ENCODE measurements at places on chromosomes 3 and 15.

DNA sequence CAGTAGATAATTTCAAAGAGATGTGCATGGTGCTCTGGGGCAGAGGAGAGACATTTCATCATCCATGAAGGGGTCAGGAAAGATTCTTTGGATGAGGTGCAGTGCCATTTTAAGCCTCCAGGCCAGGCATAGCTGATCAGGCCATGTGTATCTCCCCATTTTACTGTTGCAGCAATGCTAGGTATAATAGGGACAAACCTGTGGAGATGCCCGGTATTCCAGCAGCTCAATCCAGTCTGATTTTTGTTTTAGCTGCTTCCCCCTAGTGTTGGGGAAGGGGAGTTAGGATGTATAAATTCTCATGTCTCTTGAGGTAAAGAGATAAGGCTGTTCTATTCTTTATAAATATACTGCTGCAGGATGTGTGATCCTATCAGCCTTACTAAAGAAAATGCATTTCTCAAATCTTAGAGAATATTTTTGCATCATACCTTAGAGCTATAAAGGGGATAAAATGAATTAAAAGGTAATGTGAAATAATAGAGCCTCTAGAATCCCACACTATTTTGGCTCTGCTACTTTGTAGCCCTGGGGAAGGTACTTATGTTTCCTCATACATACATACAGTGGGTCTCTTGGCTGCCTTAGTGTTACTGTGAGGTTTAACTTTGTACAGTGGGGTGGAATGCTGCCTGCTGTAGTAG, 5.2 kb downstream of the CDV3 start:
- DNase-seq, result no peak

DNA sequence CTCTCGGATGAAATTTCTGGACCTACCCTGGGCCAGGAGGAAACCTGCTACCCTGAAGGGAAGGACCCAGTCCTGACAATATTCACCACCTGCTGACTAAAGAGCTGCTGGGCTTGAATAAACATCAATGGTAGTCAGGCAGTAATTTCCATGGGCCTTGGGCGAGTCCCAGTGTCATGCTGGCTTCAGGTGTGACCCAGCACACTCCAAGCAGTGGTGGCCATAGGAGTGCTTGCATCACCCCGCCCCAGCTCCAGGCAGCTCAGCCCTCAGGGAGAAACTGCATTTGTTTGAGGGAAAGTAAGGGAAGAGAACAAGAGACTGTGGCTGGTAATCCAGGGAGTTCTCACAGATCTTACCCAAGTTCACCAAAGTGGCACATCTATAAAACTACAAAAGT, 261.8 kb upstream of the DCBLD2 start:
- no peak for DNase-seq

- no peak for DNase-seq
Measured at GRCh38 chr15:73752806-73753193, 351 bp downstream of the INSYN1 start.

GRCh38 chr3:116492379-116492778, 47.1 kb upstream of the LSAMP start:
- no peak for DNase-seq

GRCh38 chr3:127405010-127405598, 117.3 kb upstream of the PRR20G start:
- DNase-seq, result no peak

GRCh38 chr3:196941729-196942225, 551 bp downstream of the NCBP2 start:
- peak; percentile 67 for DNase-seq

DNA sequence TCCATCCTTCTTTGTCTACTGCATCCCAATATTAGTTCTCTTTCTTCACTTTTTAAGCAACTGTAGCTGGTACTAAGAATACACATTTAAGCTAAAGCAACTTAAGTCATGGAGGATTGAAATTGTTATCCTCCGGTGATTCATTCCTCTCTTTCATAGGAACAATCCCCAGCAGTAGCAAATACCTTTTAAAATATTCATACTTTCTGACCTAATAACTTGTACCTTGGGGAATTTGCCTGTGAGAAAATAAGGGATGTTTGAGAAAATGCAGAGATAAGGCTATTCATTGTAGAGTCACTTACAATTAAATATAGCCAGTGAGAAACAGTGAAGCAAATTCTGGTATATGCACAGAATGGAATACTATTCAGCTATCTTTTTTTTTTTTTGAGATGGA, 66.0 kb downstream of the VPS13C start:
- no peak for DNase-seq

DNA sequence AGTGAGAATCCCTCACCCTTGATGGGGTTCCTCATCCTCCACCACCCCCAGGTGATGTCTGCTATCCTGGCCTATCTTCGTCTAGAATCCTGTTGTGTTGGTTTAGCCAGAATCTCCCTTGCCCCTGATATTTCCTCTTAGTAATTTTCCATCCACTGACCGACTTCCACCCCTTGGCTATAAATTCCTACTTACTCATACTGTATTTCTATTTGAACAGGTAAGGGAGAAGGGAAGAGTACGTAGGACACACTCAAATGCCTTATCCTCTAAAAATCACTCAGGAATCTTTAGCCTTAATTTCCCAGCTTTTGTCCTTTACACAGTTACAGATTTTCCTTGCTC, 678 bp upstream of the TFG start:
- DNase-seq, result no peak

GRCh38 chr15:69794645-69795469, 302.9 kb downstream of the TLE3 start:
- DNase-seq, result no peak

DNA sequence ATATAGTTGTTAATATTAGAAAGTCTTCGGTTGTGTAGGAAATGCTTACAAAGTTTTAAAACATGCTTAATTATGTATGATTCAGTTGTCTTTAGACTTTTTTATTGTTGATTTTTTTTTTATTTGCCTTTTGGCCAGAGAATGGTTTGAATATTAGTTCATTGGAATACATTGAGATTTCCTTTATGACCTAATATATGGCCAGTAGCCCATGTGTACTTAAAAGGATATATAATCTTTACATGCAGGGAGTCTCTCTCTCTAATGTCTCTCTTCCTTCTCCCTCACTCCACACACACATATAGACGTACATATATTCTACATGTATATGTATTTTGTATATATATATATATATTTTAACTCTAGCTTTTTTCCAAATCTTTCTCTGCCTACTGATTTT, 67.3 kb upstream of the SKIL start:
- DNase-seq, result no peak

- DNase-seq, result no peak
Measured at GRCh38 chr15:100905850-100906249, 13.3 kb upstream of the LRRK1 start.

DNA sequence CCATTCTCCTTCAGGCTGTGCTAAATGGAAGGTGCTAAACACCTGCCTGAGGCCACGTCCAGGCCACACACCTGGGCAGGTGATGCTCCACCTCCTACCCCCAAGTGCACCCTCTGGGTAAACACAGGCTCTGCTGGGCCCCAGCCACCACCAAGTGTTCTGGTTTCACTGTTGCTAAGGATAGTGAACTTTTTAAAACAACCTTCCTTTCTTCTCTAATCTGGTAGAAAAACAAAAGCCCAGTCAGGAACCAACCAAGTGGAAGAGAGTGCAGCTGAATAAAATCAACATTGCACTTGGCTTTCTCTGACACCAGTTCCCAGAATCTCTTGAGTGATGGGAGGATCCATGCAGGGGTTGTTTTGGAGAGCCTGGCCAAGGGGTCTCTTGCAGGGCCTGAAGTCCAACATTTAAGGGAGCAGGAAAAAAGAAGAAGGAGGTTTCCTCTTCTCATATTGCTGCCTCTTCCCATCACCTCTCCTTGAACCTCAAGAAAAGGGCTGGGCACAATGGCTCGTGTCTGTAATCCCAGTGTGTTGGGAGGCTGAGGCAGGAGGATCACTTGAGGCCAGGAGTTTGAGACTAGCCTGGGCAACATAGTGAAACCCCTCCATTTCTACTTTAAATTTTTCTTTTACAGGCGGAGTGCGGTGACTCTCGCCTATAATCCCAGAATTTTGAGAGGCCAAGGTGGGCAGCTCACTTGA, 26.2 kb upstream of the ATP13A3 start:
- DNase-seq, result peak; percentile 85

DNA sequence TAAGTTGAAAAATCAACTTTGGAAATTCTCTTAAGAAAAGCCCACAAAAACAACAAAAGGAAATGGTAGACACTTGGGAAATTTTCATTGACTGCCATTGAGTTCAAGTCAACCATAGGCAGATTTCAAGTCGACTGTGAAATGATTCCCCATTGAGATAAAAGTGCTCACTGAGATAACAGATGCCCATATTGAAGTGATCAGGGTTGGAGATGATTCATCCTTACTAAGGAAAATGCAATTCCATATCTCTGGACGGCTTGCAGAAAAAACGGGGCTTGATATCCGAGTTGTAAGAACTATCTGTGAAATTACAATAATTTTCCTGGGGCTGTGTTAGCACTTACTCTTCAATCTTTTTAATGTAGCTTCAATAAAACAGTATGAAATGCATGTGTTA, 373.1 kb upstream of the THRB start:
- DNase-seq, result no peak

DNA sequence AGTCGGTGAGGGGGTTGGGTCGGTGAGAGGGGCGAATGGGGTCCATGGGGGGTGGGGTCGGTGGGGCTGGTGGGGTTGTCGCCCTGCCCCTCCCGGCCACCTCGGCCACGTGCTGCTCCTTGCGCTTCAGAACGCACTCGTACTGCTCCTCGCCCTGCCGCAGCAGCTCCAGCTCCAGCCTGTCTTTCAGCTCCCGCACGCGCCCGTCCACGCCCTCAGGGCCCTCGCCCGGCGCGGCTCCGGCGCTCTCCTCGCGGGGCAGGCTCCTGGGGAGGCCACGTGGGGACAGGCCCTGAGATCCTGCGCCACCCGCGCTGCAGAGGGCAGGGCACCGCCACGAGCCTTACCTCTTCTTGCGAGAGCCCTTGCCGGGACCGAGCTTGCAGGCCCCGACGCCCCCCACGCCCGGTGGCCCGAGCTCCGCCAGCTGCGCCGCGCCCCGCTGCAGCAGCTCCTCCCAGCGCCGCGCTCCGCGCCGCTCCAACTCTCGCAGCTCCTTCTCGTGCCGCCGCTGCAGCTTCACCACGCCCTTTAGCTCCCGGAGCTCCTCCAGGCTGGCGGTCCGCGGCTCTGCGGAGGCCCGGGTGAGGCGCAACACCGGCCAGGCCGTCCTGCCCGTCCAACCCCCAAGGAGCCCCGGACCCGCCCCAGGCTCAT, 8.2 kb upstream of the ANKRD63 start:
- DNase-seq, result peak; percentile 5

GRCh38 chr3:128501431-128501830, 8.4 kb upstream of the GATA2 start:
- DNase-seq, result no peak

- DNase-seq, result no peak
Measured at GRCh38 chr15:51367322-51367976, 26.0 kb downstream of the GLDN start.

GRCh38 chr3:43838009-43838758, 147.4 kb downstream of the ABHD5 start:
- no peak for DNase-seq

GRCh38 chr3:45960289-45960688, 17.0 kb downstream of the CXCR6 start:
- DNase-seq, result no peak

GRCh38 chr3:139105154-139105702, 60.5 kb upstream of the PRR23C start:
- DNase-seq, result no peak

DNA sequence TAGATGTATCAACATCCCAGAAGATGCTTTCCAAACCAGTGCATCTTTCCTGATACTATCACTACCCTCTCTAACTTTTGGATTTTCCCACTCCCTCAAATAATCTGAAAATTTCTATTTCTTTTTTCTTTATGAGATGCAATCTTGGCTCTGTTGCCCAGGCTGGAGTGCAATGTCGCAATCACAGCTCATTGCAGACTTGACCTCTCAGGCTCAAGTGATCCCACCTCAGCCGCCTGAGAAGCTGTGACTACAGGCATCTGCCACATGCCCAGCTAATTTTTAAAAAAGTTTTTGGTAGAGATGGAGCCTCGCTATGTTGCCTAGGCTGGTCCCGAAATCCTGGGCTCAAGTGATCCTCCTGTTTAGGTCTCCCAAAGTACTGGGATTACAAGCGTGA, 239.7 kb downstream of the SUCLG2 start:
- DNase-seq, result no peak

- peak; percentile 72 for DNase-seq
Measured at GRCh38 chr15:58038426-58039078, 27.0 kb downstream of the ALDH1A2 start.

DNA sequence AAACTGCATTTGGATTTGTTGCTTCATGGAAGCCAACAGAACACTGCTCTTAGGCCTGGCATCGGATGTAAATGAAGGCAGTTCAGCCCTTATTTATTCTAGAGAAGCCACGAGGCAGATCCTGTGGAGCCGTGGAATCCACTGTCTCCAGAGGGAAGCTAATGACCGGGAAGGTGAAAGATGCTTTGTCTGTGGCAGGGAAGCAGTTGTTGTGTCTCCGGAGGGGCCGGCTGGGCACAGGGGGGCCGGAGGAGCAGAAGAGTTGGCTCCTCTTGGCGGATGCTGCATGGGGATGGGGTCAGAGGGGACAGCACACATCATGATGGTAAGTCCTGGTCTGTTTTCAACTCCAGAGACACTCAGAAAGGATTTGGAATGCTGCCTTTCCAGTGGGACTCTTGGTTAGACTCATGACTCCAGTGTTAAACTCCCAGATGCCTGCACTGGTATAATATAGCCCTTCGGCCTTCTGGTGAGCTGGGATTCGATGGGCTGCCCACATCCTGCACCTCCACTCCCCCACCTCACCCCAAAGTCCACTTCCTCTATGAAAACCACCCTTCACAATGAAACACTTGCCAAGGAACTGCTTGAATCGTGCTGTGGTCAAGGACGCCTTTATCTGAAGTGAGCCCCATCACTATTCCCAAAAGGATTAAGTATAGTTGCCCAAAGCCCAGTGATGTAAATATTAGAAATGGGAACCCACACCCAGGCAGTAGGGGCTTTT, 33.6 kb downstream of the TPM1 start:
- no peak for DNase-seq

GRCh38 chr3:194256040-194256945, 94.8 kb downstream of the CPN2 start:
- no peak for DNase-seq

DNA sequence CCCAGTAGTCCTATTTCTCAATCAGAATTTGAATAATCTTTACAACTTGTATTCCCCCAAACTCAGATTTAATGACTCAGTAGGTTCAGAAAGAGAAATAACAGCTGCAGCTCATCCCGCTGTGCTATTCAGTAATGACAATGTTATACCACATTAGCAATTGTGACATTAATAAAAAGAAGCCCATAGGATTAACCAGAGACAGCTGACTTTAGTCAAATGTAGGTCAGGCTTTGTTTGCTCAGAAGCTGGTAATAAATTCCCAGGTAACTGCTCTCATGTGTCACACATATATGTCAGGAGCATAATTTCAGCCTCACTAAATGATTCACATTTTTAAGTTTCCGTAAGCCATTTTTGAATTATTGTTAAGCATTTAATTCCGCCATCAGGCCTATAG, 222.0 kb upstream of the UBE2E2 start:
- DNase-seq, result no peak

DNA sequence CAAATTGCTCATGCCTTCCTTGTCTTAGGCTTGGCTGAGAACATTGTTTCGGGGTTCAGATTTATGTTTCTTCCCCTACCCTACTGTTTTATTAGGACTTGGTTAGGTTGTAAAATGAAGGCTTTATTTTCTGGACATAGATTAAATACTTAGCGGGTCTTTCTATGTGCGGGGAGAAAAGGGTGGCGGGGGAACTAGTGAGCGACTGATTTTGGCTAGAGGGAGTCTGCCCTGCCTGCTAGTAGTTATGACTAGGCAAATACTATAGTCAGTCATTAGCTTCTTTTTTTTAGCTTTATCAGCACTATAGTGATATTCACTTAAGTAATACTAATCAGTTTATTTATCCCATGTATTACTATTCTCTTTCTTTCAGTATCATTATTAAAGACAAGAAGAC, 3.6 kb downstream of the CADM2 start:
- no peak for DNase-seq

Data from NCI-H774 (cell line).